ENCODE measurements at places on chromosomes 5 and 9. TPM values are rescaled to one million over a fixed set of nuclear protein-coding genes. Genes with fewer than 3 reads are reported as not detected.

The FGD3 gene
- 18.7 TPM for total RNA-seq

The MYMK gene
- total RNA-seq = not detected

The FLT4 gene
- total RNA-seq = 2.0 TPM

The SIL1 gene
- total RNA-seq = 9.1 TPM

The ASTN2 gene
- 27.3 TPM for total RNA-seq

The BHMT2 gene
- 0.25 TPM for total RNA-seq

The IFNA21 gene
- not detected for total RNA-seq

The SLC34A3 gene
- not detected for total RNA-seq

The C1QTNF3 gene
- 12.5 TPM for total RNA-seq

The SOX30 gene
- not detected for total RNA-seq

The ACTBL2 gene
- total RNA-seq = not detected

The ZNF618 gene
- total RNA-seq = 6.4 TPM

The FAM221B gene
- not detected for total RNA-seq

The PCDHGA2 gene
- total RNA-seq = 8.9 TPM

The ST8SIA4 gene
- total RNA-seq = 38.8 TPM

The ZDHHC11B gene
- 3.9 TPM for total RNA-seq

The FOXD1 gene
- 0.98 TPM for total RNA-seq

The ACER2 gene
- total RNA-seq = 7.1 TPM

The LRRTM2 gene
- total RNA-seq = 118 TPM

The TMEM252 gene
- not detected for total RNA-seq

The ZBTB26 gene
- total RNA-seq = 12.5 TPM

The EGR1 gene
- 3.2 TPM for total RNA-seq

The DPP7 gene
- total RNA-seq = 18.7 TPM

The BRIX1 gene
- total RNA-seq = 22.6 TPM

The LPAR1 gene
- 13.0 TPM for total RNA-seq

The CYLC2 gene
- total RNA-seq = not detected

The CNTLN gene
- total RNA-seq = 13.5 TPM

The CTNND2 gene
- 115 TPM for total RNA-seq

The OGN gene
- 22.9 TPM for total RNA-seq

The LRRC8A gene
- 19.9 TPM for total RNA-seq

The CER1 gene
- not detected for total RNA-seq

The ZCCHC9 gene
- 5.9 TPM for total RNA-seq

The CCL21 gene
- total RNA-seq = not detected

The ARID3C gene
- not detected for total RNA-seq

The COL15A1 gene
- total RNA-seq = 8.4 TPM

The PITX1 gene
- 0.25 TPM for total RNA-seq

The FAM151B gene
- total RNA-seq = 19.2 TPM

The ASS1 gene
- 16.2 TPM for total RNA-seq

The CDH9 gene
- total RNA-seq = 10.3 TPM

The OLFML2A gene
- 3.2 TPM for total RNA-seq

The DMRT3 gene
- not detected for total RNA-seq

The BTNL8 gene
- under 0.01 TPM for total RNA-seq

The CARTPT gene
- total RNA-seq = 0.74 TPM

The GMCL2 gene
- total RNA-seq = not detected

The MRPL41 gene
- total RNA-seq = 13.8 TPM

The PHF24 gene
- total RNA-seq = 25.6 TPM

The MAMDC2 gene
- total RNA-seq = 2.5 TPM

The SLC36A2 gene
- total RNA-seq = not detected

The BRINP1 gene
- total RNA-seq = 26.1 TPM

The PCDHGC4 gene
- total RNA-seq = 87.3 TPM

The NPR3 gene
- total RNA-seq = 15.2 TPM

The GRIN3A gene
- 6.9 TPM for total RNA-seq

The MRPL36 gene
- 14.3 TPM for total RNA-seq

The SPATA31D3 gene
- total RNA-seq = not detected

The PCDHB4 gene
- 5.2 TPM for total RNA-seq

The PCDHB15 gene
- 16.0 TPM for total RNA-seq

The CXCL14 gene
- total RNA-seq = 9.3 TPM

The NADK2 gene
- 68.8 TPM for total RNA-seq

Measured in temporal lobe (tissue), 4 donors.